ENCODE measurements at places on chromosomes 1 and 21. TPM values are rescaled to one million over a fixed set of nuclear protein-coding genes. Genes with fewer than 3 reads are reported as not detected.

- no peak for DNase-seq
Observed at GRCh38 chr1:10830961-10831668, 34.7 kb upstream of the CASZ1 start.

Gene RGSL1
- not detected for total RNA-seq

DNA sequence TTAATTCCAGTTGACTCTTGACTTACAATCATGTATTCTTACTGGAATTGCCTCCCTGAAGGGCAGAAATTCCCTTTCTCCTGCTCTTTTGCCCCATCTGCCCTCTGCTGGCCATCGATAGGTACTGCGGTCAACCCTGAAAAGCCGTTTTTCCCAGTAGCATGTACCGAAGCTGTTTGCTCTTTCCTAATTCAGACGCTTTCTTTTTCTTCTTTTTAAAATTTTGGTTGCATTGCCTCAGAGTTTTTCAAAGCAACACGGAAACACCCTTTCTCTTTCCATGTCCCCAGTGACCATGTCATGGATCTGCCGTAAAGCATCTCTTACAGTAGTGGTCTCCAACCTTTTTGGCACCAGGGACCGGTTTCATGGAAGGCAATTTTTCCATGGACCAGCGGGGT lies 164.2 kb upstream of the C1orf21 start:
- peak; percentile 53 for DNase-seq

GRCh38 chr1:96887501-96887900 lies 165.9 kb downstream of the PTBP2 start:
- no peak for DNase-seq

Gene TMEM240
- total RNA-seq = 7.5 TPM

Gene SPTA1
- total RNA-seq = not detected

Gene BATF3
- 1.3 TPM for total RNA-seq

Gene EPHB2
- 2.7 TPM for total RNA-seq

DNA sequence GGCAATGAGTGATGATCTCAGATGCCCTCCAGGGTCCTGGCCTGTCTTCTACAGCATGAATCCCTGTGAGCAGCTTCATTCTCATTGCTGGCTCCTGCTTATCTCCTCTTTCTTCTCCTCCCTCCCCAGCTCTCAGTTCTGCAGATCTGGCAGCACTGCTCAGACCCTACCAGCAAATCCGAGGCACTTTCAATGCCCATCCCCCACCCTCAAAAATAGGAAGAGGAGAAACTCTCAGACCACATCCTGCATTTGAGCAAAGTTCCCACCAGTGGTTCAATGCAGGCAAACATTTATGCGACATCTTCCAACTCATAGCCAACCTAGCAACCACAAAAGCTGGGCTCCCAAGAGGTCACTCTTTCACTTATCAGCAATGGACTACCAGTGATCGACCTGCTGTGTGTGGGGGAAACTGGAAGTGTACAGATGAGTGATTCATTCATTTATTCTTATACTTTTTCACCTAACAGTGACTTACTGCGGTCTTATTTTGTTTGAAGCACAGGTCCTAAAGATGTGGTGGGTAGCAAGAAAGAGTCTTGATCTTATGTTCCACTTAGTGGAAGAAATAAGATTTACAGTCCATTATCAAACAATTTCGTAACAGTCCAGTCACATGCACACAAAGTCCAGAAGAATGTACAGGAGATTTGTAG lies 5.8 kb upstream of the CHI3L2 start:
- no peak for DNase-seq

GRCh38 chr1:14522926-14523241 lies 75.6 kb upstream of the KAZN start:
- peak; percentile 47 for DNase-seq

Gene F13B
- not detected for total RNA-seq

- DNase-seq = no peak
Observed at GRCh38 chr1:90371448-90371813, 345.7 kb downstream of the BARHL2 start.

GRCh38 chr1:54865238-54866073 lies 21.5 kb downstream of the DHCR24 start:
- DNase-seq = no peak

GRCh38 chr1:44523593-44524591 lies 118.8 kb downstream of the RNF220 start:
- no peak for DNase-seq

DNA sequence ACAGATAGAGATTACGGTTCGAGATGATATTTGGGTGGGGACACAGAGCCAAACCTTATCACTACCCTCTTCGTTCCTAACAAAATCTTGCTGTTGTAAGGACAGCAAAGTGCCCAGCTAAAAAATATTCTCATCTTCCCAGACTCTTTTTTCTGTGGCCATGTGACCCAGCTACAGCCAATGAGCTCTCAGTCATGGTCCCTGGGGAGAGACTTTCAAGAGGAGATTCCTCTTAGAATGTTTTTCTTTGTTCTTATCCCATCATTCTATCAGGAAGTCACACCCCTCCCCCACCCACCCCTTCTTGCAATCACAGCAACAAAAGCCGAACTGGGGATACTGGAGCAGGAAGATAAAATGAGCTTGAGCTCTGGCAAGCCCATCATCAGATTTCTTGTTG lies 247.1 kb downstream of the CHRM3 start:
- no peak for DNase-seq

Gene KCNJ9
- not detected for total RNA-seq

GRCh38 chr1:7111853-7112252 lies 326.6 kb downstream of the CAMTA1 start:
- no peak for DNase-seq

GRCh38 chr1:101314244-101314643 lies 77.4 kb downstream of the S1PR1 start:
- no peak for DNase-seq

DNA sequence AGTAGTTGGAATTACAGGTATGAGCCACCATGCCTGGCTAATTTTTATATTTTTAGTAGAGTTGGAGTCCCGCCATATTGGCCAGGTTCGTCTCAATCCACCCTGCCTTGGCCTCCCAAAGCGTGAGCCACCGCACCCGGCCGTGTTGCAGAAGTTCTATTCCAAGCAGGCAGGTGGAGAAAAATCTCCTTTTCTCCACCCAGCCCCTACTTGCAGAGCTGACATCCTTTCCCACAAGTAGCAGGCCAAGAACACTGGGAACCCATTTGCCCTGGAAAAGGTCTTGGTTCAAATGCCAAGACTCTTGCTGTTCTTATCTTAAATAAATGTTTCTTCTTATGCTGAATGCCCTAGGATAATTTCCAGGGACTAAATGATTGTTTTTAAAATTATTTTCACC lies 17.5 kb downstream of the AGL start:
- no peak for DNase-seq

- DNase-seq = no peak
Observed at GRCh38 chr21:33162436-33162951, 67.2 kb upstream of the IFNAR2 start.

GRCh38 chr1:206982216-206982615 lies 12.0 kb upstream of the FCAMR start:
- peak; percentile 57 for DNase-seq

Gene OR2L13
- total RNA-seq = not detected

Gene ARHGAP30
- total RNA-seq = 3.3 TPM

Gene AMY1A
- total RNA-seq = not detected

Gene TMEM269
- not detected for total RNA-seq

- DNase-seq = no peak
Observed at GRCh38 chr1:216212826-216213225, 210.4 kb downstream of the USH2A start.

- DNase-seq = no peak
Observed at GRCh38 chr1:53484705-53485477, 25.7 kb downstream of the DMRTB1 start.

- no peak for DNase-seq
Observed at GRCh38 chr1:116764466-116764898, 10.3 kb downstream of the CD2 start.

GRCh38 chr1:42613803-42614131 lies 44.5 kb upstream of the PPIH start:
- no peak for DNase-seq

DNA sequence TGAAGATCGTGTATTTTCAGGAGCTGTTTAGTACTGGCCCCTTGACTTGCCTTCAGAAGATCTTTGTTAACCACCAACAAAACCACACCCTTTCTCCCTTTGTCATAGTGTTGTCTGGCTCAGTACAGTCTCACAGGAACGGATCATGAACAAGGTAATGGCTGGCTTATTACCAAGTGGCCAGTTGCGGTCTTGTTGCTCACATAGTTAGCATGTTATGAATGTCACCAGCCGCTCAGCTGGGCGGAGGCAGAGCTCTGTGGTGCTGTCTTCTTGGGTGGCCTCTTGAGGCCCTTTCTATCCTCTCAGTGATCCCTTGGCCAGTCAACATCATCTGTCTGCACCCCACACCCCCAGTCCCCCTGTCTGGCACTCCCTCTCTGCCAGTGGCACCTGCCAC lies 21.4 kb downstream of the CNIH3 start:
- no peak for DNase-seq

DNA sequence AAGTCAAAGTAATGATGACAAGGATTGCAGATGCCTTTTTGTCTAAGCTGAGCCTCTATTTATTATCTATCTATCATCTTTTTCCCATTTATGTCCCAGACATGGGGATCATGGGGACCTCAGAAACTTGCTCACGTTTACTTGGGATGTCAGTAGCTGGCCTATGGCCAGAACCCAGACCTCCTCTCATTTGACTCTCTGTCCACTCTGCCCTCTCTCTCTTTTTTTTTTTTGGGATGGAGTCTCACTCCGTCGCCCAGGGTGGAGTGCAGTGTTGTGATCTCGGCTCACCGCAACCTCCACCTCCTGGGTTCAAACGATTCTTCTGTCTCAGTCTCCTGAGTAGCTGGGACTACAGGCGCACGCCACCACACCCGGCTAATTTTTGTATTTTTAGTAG lies 3.7 kb upstream of the ID3 start:
- DNase-seq = no peak

GRCh38 chr1:33349081-33349759 lies 28.3 kb upstream of the A3GALT2 start:
- peak; percentile 74 for DNase-seq

- DNase-seq = no peak
Observed at GRCh38 chr1:214310777-214311690, 30.1 kb downstream of the SMYD2 start.

DNA sequence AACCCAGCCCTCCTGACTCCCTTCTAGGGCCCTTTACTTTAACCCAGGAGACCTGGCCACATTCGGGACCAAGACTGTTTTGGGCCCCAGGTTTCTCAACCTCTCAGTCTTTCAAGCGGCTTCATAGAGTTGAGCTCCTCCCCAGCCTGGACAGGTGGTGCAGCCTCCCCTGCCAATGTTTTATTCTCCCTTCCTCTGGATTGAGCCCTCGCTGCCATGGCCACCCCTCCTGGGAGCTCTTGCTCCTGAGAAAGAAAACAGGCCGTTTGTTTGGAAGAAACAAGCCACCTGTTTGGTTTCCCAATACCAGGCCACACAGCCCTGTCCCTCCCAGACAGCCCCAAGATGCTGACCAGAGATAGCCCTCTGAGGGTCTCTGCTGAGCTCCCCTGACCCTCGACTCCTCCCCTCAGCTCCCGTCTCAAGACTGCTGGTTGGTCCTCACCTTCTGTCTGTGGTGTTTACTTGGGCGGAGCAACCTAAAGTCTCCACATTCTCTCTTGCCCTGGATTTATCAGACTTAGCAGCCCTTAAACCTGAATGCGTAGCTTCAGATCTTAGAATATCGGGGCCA lies 3.3 kb downstream of the TMEM51 start:
- no peak for DNase-seq

GRCh38 chr1:3788756-3789420 lies 7.4 kb downstream of the LRRC47 start:
- DNase-seq = no peak

GRCh38 chr1:33425900-33426299 lies 5.0 kb downstream of the PHC2 start:
- DNase-seq = no peak

- no peak for DNase-seq
Observed at GRCh38 chr1:117104986-117105385, 16.6 kb downstream of the TRIM45 start.

- DNase-seq = no peak
Observed at GRCh38 chr1:51594716-51595115, 22.2 kb upstream of the OSBPL9 start.

DNA sequence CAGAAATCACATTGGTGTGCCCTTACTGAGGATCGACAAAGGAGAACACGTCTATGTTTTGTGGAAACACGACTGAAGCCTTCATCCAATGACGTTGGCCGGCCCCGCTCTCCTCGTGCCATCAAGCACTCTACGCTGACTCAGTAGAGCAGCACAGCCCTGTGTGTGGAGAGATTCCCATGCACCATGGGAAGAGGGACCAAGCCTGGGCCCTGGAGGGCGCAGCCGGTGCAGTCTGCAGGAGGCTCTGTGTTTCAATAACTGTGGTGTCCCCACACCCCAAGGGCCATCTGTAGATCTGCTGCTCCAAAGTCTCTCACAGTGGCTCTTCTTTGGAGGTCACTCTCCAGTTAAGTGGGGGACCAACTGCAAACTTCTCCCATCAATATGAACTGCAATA lies 97.4 kb downstream of the KCNJ15 start:
- no peak for DNase-seq

DNA sequence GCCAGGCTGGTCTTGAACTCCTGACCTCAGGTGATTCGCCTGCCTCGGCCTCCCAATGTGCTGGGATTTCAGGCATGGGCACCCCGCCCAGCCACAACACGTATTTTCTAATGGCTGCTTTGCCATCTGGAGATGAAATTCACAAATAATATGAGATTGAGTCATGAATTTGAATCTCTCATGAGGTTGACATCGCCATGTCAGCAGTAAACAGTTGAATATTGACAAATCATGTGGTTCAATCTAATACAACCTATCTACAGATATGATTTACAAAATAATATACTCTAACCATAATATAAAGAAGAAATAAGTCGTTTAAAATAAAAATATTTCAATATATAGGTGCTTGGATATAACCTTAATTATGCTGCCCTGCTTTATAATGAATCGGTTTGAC lies 42.1 kb downstream of the MYOM3 start:
- DNase-seq = no peak

GRCh38 chr1:10160173-10160572 lies 50.2 kb upstream of the KIF1B start:
- no peak for DNase-seq

GRCh38 chr1:110125810-110126209 lies 13.6 kb downstream of the UBL4B start:
- no peak for DNase-seq

GRCh38 chr1:170445096-170445495 lies 86.9 kb upstream of the GORAB start:
- no peak for DNase-seq

DNA sequence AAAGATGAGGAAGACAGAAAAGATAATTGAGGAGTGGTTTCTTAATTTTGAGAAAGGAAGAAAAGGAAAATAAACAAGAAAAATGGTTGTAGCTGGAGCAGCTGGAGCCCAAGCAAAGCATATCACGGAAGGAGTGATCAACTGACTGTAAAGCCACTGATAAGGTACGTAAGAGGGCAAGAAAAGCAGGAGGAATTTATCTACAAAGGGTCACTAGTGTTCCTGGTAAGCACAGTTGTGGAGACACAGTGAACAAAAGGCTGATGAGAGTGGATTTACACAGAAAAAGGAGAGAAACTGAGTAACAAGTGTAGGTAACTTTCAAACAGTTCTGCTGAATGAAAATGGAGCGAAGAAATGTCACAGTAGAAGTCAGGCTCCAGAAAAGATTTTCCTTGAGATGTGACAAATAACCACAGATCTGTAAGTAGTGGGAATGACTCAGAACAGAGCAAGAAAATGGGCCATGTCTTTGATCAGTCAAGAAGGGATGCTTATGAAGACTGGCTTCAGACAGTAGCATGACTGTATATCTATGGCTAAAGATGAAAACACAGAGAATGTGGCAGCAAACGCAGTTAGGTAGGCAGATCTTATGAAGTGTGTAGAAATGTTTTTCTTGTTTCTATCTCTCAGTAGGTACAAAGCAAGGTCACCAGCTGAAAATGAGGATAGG lies 45.6 kb upstream of the RBM34 start:
- DNase-seq = no peak

Gene CD53
- 12.3 TPM for total RNA-seq

All from Right ventricle myocardium superior (tissue), 1 donor.